Trophoblast cell (in vitro differentiated cells and primary cell): ENCODE measurements at places on chromosomes 16 and 17.

- DNase-seq: no peak
Observed at GRCh38 chr17:36823850-36824677, 113.2 kb upstream of the LHX1 start.

DNA sequence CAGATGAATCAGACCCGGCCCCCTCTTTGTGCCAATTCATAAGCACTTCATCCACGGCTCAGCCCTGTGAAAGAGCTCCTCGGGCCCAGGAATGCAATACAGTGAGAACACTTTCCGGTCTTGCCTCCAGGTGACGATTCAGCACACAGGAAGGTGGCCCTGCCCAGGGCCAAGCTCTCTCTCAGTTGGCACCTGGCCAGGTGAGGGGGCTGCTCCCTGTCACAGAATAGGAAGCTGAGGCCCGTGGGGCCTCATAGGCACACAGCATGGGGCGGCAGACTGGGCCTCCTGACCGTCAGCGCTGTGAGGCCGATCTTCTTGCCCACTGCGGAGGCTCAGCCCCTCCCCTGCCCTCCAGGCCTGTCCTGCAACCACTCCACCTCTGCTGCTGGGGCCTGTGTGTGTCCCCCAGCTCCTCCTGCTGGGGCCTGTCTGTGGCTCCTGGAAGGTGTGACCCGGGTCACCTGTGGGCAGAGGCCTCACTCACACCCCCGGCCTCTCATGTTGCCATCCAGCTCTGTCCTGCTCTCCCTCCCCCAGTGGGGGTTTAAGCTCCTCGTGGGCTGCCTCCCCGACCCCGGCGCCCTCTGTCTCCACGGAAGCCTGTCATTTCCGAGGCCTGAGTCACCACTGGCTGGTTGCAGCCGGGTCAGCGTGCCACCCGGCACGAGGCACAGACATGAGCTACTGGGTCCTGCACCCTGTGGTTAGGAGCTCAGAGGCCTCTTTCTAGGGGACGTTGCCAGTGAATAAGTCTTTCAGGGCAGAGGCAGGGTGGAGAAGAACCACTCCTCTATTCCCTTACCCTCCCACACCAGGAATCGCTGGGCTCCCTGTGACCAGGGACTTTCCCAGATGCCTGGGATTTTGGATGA is 114.4 kb downstream of the SEC14L1 start:
- DNase-seq: peak; percentile 95

GRCh38 chr17:608511-609231 is 106.0 kb downstream of the VPS53 start:
- DNase-seq: no peak

- no peak for DNase-seq
Observed at GRCh38 chr16:16997349-16997748, 473.4 kb downstream of the XYLT1 start.

DNA sequence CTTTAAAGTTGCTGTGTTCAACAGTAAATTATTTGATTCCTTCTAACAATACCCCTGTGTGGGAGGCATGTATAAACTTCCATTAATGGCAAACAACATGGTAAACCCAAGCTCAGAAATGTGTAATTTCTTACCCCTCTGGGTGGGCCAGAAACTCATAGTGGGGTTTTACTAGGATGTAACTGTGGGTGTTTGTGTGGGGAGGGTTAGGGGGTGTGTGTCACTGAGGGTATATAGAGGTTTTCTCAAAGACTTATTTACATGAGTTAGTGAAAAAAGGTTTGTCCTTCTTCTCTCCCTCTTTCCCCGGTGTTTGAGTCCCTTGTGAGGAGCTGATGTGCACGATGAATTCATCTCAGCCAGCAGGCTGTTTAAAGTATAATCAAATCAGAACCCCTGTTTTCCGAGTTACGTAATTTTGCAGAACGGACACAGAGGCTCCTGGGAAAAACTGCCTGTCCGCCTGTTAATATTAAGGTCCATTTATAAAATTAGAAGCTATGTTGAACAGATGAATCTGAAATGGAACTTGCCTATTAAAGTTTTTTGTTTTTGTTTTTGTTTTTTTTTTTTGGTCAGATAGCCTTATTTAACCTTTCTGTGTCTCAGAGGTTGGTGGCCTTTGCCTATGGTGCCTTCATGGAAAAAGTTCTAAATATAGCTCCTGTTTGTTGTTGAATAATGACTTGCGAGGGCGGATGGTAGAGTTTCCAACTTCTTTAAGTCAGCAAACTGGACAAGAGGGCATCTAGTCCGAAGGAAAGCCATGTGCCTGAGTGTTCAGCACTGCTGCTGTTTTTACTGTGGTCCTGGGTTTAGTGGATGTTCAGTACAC is 73.3 kb downstream of the MSI2 start:
- DNase-seq: peak; percentile 1

GRCh38 chr16:10388988-10389387 is 3.1 kb downstream of the ATF7IP2 start:
- DNase-seq: no peak

GRCh38 chr16:81823111-81823510 is 44.0 kb downstream of the PLCG2 start:
- no peak for DNase-seq
